Activated CD4-positive, alpha-beta T cell treated with anti-CD3 and anti-CD28 coated beads for 36 hours (primary cell): ENCODE measurements at places on chromosomes 6 and 20. TPM values are rescaled to one million over a fixed set of nuclear protein-coding genes. Genes with fewer than 3 reads are reported as not detected.

Gene THBS2
- not detected for total RNA-seq

Gene ZSCAN26
- 5.0 TPM for total RNA-seq

Gene HAO1
- total RNA-seq = not detected

Gene KIAA0408
- total RNA-seq = 2.6 TPM

Gene FAM83C
- total RNA-seq = not detected

Gene BANF2
- not detected for total RNA-seq

Gene CDC5L
- 28.9 TPM for total RNA-seq

Gene DEFB116
- total RNA-seq = not detected

Gene SLC32A1
- total RNA-seq = not detected

DNA sequence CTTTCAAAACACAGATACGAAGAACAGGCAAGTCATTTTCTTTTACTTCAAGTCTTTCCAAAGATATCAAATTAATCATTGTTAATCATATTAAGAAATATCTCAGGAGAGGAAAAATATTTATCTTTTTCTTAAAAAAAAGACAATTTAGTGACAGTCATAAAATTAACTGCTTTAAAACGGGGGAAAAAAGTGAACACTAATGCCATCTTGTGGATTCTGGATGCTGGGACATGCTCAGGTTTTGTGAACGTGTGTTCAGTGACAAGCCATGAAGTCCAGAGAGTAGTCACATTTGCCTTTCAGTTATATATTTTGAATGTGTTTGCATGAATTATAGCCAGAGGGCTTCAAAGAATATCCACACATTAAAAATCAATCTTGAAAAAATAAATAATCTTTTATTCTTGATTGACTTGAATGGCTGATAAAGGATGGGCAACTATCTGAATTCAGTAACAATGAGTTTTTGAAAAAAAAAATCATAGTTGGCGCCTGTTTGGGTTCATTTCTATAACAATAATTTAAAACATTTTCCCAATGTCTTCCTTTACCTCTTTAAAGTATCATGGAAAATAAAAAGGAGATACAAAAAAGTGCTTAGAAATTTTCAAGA, 74.7 kb upstream of the NOX3 start:
- peak; percentile 29 for DNase-seq

DNA sequence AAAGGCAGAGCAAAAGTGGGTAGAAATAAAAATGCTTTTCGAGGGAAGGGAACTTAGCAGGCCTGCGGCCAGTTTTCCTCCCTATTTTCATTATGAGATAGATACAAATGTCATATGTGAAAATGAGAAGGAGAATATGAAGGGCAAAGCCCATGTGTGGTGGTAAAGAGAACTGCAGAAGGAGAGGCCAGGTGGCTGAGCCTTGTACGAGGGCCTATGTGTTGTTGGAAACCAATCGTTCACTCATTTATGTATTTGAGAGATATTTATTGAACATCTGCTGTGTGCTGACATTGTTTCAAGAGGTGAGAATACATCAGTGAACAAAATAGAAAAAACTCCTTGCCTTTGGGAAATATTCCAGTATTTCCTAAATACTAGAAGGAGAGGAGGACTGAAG, 147.7 kb downstream of the SH3BGRL2 start:
- no peak for DNase-seq

DNA sequence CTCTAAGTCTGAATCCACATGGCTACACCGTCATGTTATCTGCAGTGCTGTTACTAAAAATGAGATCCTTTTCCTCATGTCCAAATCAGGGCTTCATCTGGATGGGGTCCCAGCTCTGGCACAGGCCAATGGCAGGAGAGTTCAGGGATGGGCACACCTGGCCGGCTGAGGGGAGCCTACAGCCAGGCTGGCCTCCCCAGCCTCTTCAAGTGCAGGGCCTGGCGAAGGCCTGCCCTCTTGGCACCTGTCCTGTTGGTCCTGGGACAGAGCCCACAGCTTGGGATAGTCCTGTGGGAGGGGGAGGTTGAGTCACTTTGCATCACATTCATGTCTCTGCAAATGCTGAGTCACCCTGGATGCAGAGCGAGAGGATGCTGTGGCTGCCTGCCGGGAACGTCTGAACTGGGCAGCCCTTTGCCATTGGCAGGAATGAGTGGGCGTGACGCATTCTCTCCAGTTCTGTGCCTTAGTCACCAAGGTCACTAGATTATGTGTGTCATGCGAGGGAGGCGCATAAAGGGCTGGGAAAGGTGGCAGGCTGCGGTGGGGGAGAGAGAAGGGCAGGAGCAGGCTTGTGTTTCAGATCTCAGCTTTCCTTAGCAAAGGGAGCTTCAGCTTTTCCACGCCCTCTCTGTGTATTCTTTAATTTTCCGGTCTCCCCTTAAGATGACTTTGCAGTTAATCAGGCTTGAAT, 223.2 kb upstream of the ECI2 start:
- DNase-seq = peak; percentile 72

DNA sequence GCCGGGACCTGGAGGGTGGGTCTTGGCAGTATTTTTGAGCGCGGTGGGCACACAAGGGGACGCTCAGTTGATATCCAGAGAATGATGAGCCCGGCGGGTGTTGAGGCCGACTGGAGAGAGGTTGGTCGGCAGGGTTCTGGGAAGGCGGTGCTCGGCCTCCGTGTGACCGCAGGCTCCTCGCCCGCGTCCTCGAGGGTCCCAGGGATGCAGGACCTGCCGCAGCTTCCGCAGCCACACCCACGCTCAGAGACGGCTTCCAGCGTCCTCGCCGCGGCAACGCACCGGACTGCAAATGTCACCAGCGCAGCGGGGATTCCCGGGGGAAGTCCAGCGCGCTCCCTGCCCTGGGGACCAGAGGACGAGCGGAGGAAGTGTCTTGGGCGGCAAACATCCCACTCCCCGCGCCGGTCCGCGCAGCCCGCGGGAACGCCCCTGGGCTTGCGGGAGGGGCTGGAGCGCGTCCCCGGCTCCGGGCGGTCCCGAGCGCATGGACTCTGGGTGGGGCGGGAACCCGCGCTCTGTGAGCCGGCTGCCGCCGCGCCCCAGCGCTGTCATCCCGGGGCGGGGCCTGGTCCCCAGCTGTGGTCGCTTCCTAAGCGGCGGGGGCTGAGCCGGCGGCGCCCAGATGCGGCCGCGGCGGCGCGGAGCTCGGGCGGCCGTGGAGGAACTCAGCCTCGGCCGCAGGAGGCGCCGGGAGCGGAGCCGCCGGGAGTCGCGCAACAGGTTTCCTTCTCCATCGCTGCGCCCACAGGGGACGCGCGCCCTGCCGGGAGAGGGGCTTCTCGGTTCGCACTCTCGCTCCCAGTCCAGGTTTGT, at the start of gene STX11:
STX11 (plus strand) TSS at position 624 of the 816 bp plus-strand sequence. CDS start 36,111 bp downstream, outside the sequence.
- DNase-seq = peak; percentile 91

- DNase-seq = no peak
These were observed 192.7 kb downstream of the ARHGAP18 start for GRCh38 chr6:129517288-129517687.

DNA sequence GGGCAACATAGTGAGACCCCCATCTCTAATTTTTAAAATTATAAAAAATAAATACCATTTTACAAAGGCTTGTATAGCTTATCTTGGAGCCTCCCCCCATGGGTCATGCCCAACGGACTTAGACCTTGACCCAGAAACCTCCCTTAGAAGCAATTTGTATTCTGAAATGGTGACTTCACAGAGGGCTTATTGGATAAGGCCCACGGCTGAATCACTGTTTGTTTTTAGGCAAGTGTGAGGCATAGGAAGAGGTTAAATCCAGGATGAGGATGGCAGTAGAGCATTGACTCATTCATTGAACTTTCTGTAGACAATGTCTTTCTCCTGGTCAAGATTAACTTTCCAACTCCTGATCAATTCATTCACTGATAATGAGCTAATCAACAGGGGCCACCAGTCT, 6.2 kb upstream of the SNAI1 start:
- DNase-seq = no peak

DNA sequence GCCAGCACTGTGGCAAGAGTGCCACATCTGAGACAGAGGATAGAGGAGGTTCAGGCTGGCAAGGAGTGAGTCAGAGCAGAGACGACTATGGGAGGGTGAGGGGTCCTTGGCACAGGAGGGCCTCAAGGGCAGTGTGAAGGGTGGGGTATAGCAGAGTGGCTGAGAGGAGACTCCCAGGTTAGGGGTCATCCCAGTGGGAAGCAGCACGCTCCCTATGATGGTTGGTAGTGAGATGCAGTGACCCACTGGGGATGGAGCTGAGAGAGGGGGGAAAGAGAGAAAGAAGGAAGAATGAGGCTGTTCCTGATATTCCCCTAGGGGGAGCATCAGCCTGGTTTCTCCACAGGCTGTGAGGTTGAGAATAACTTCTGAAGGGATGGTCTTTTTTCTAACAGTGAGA, 97.3 kb downstream of the INSM1 start:
- no peak for DNase-seq

DNA sequence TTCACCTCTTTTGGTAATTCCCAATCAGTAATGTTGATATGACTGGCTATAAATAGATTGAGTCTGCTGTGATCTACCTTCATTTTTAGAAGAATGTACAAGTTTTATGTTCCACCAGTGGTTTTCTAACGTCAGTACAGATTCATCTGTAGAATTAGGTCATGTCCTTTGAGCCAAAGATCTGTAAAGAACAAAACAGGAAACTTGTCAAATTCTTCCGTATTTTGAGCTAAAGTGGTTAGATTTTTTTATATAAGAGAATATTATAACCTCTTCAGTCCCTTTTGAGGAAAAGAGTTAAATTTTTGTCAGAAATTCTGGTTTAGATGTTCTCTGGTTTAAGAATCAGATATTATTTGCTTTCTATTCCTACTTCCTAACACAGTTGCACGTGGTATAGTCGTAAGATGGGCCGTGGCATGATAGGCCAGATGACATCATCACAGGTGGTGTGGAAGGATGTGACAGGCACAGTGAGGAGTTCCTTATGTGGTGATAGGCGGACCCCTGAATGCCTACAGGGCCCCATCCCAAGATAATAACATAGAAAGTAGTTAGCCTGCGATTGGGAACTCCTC, 62.3 kb downstream of the SNX9 start:
- DNase-seq = peak; percentile 78

- peak; percentile 51 for DNase-seq
These were observed 6.1 kb downstream of the C20orf173 start for GRCh38 chr20:35523298-35523888.

DNA sequence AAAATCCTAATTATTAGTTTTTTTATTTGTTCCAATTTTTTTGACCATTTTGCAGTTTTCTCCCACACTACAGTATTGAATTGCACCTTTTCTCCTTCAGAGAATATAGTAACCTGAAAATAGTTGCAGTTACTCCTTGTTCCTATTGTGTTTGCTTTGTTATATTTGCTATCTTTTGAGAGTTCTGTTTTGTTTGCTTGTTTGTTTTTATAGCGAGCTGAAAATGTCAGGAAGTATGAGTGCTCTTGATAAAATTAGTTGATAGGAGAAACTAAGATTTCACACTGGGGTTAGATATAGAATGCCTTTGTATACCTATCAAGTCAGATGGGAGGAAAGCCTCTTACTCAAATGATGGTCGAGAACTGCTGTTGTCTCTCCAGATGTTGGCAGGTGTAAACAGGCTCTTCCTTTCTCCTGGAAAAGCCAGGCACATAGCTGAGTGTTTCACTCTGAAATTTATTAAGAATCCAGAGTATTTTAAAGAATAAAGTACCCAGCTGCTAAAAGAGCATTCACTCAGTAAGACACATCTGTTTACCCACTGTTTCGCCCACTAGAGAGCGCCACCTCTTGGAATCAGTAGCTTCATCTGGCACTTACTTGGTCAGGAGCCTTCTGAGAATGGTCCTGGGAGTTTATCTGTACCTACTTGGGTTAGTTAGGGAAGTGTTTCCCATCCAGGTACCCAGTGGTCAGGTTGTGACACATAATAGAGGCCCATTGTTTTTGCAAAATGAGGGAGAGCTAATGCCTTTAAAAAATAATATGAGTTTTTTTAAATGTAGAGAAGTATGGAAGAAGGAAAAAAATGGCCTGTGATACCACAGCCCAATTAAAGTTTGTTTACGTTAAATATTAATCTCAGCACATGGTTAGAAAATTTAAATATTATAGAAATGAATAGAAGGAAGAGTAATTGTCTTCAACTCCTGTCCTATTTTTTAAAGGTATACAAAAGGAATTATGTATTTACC, 11.2 kb downstream of the NT5DC1 start:
- DNase-seq = peak; percentile 65

GRCh38 chr20:21622097-21622857, 83.2 kb upstream of the PAX1 start:
- no peak for DNase-seq

- DNase-seq = peak; percentile 84
These were observed 22.5 kb downstream of the MOCS3 start for GRCh38 chr20:50980851-50981713.
